Panc1 (cell line): ENCODE measurements at places on chromosomes 11 and 22.

- no peak for DNase-seq
These were observed 789 bp downstream of the SPECC1L start for GRCh38 chr22:24271386-24271854.

GRCh38 chr11:134581966-134582769 lies 170.1 kb upstream of the B3GAT1 start:
- no peak for DNase-seq

GRCh38 chr11:62508336-62509058 lies 38.1 kb downstream of the AHNAK start:
- peak; percentile 27 for DNase-seq

- no peak for DNase-seq
These were observed 7.0 kb downstream of the PRSS23 start for GRCh38 chr11:86807360-86807759.

- no peak for DNase-seq
These were observed 15.0 kb upstream of the ALX4 start for GRCh38 chr11:44324749-44325525.
